ENCODE measurements at places on chromosomes 7 and 10. TPM values are rescaled to one million over a fixed set of nuclear protein-coding genes. Genes with fewer than 3 reads are reported as not detected.

- no peak for DNase-seq
These were observed 23.2 kb downstream of the SLC35G1 start for GRCh38 chr10:93917064-93917391.

Gene EVX1
- total RNA-seq, result not detected

- DNase-seq, result no peak
These were observed 72.5 kb upstream of the EGFR start for GRCh38 chr7:54946271-54946670.

DNA sequence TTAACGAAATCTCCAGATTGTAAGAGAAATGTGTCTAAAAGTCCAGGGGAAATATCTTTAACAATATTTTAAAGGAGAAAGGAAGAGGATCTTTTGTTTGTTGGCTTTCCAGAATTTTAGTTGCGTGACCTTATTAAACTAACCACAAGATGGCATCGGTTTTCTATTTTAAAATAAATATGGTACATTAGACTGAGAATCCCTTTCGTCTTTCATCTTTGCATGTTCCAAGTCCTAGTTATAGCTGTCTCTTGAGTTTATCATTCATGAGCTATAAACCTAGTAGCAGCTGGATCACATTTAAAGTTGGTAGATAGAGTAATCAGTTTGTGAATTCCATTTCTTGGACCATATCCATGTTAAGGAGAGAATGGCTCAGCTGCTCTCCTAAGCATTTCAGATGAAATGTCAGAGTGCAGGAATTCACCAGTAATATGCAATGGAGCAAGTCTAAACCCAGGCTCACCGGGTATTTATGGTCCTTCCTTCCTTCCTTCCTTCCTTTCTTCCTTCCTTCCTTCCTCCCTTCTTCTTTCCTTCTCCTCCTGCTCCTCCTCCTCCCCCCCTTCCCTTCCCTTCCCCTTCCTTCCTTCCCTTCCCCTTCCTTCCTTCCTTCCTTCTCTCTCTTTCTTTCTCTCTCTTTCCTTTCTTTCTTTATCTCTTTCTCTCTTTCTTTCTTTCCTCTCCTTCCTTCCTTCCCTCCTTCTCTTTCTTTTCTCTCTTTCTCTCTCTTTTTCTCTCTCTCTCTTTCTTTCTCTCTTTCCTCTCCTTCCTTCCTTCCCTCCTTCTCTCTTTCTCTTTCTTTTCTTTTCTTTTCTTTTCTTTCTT is 57.8 kb upstream of the RAB18 start:
- DNase-seq, result peak; percentile 63

Gene AMZ1
- 12.1 TPM for total RNA-seq

- no peak for DNase-seq
These were observed 1077.1 kb upstream of the C7orf33 start for GRCh38 chr7:147513451-147513850.

DNA sequence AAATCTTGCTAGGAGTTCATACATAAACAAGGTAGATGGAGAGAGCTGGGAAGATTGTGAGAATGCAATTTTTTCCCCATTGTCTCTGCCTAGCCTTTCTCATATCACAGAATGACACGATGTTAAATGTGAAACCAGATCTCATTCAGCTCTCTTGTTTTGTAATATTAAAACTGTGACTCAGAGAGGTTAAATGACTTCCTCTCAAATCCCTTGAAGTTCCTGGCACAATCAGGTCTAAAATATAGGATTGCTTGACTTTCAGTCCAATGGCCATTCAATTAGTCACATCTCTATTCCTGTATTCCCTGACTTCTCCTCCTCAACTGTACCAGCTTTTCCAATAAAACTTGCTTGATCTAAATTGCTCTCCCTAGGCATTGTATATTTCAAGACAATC is 3.1 kb downstream of the ANKRD22 start:
- peak; percentile 62 for DNase-seq

GRCh38 chr7:45596665-45597095 is 22.5 kb downstream of the ADCY1 start:
- no peak for DNase-seq

DNA sequence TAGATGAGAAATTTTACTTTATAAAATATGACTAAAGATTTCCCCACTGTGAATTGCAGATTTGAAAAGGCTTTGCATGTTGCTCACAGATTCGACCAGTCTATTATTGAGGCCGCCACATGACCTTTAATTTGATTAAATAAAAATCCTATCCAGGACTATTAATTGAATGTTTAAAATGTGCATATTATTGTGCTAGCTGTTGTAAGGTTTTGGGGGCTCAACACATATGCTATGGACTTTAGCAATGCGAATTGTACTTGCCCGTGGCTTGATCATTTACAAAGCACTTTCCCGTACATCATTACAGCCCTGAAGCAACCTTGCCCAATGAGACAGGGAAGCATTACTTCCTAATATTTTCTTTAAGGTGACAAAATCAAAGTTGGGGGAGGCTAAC is 243.0 kb downstream of the ACTR3B start:
- no peak for DNase-seq

- no peak for DNase-seq
These were observed 30.9 kb downstream of the RHOBTB1 start for GRCh38 chr10:60913071-60913470.

DNA sequence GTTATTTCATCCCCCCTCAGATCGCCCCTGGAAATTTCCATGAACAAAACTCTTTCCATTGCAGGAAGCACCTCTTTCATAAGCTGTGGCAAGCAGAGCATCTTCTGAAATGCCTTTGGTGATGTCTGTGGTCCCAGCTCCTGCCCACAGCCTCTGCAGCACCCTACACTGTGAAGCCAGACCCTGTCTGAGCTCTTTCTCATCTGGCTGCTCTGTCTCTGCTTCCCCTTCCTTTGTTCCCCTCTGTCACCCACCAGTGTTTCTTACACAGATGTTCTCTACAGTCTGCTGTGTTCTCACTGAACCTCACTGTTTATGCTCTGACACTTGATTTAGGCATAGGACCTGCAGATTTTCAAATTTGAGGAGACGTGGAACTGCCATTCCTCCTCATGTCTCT is 1.9 kb upstream of the TAS2R39 start:
- no peak for DNase-seq

GRCh38 chr10:17237915-17238444 is 9.9 kb downstream of the VIM start:
- peak; percentile 63 for DNase-seq

GRCh38 chr7:33698692-33699128 is 206.6 kb upstream of the BMPER start:
- no peak for DNase-seq

- no peak for DNase-seq
These were observed 68.4 kb upstream of the PALS2 start for GRCh38 chr7:24504836-24505235.

Gene SUN3
- 1.1 TPM for total RNA-seq

DNA sequence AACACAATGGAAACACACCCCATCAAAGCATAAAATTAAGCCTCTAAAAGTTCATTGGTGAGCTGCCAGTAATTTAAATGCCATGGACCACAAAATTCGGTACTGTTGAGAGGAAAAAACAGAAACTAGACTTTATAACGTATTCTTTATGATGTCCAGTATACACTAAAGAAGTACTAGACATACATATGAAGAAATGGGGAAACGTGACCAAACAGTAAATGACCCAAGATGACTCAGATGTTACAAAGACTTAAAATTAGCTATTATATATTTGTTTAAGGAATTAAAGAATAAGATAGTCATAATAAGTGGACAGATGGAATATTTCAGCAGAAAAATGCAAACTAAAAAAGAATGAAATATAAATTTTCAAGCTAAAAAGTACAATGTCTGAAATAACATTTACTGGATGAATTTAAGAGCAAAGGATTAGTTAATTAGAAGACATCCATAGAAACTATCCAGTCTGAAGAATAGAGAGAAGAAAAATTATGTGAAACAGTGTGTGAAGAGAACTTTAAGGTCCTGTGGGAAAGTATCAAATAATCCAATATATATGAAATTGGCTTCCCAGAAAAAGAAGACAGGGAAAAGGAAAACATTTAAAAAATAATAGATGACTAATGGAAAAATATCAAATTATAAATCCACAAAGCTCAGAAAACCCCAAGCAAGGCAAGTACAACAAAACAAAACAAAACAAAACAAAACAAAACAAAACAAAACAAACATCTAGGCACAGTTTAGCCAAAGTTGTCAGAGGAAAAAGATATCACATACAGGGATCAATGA is 69.4 kb downstream of the SAMD9 start:
- DNase-seq, result peak; percentile 51

DNA sequence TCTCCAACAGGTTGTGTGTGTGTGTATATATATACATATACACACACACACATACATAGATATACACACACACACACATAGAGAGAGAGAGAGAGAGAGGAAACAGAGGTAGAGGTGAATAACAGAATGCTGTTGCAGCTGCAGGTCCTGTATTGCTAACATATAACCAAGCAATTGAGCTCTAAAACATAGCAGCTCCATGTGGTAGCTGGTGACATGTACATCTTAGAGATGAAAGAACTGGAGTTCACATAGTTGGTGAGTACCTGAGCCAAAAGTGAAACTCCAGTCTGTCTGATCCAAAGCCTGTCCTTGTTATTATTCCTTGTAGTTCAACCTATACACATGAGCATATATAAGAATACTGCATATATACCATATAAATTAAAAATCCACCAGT is 152.9 kb upstream of the CSTF2T start:
- DNase-seq, result no peak

Gene WNT8B
- not detected for total RNA-seq

GRCh38 chr7:151117565-151117964 is 31.3 kb downstream of the AGAP3 start:
- DNase-seq, result no peak

- no peak for DNase-seq
These were observed 503.0 kb upstream of the FOXK1 start for GRCh38 chr7:4178916-4179687.

DNA sequence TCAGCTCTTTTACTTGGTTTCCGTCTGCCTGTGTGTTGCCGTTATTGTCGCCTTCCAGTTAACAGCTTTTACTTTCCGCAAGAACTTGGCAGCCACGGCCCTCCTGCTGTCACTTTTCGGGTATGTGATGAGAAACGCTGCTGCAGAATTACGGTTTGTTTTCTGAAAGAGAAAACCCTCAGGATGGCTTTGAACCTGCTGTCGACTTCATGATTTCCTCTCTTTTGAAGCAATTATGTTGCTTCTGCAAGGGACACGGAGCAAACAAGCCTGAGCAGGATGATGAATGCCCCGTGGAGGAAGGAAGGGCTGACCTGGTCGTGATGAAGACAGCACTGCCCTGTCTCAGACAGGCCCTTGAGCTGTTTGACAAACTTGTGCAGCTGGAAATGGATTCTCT is 339.8 kb downstream of the ABCA13 start:
- DNase-seq, result no peak

DNA sequence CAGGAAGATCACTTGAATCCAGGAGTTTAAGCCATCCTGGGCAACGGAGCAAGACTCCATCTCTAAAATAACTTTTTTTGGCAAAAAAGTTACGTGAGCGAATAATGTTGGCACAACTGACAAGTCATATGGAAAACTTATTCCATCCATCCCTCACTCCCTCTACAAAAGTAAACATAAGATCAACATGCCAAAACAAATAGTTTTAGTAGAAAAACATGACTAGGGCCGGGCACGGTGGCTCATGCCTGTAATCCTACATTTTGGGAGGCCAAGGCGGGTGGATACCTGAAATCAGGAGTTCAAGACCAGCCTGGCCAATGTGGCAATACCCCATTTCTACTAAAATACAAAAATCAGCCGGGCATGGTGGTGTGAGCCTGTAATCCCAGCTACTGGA is 25.6 kb downstream of the SLC25A16 start:
- no peak for DNase-seq

DNA sequence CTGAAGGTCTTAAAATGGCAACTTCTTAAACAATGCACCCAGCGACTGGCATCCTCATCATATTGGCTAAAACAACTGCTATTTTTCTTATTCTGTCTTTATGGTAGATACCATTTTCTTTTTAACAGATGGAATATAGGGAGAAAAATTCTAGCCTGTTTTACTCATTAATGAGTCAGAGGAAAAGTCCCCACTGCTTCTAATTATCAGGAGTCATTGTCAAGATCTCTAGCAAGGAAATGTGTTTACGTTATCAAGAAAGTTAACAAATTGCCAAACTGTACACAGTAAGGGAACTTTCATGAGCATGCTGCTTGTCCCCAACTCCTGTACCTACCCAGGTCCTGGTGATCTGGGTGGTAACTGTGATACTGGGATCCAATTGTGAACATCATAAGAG is 117.7 kb upstream of the KIAA1217 start:
- DNase-seq, result no peak

Gene SPOCK2
- total RNA-seq, result not detected

DNA sequence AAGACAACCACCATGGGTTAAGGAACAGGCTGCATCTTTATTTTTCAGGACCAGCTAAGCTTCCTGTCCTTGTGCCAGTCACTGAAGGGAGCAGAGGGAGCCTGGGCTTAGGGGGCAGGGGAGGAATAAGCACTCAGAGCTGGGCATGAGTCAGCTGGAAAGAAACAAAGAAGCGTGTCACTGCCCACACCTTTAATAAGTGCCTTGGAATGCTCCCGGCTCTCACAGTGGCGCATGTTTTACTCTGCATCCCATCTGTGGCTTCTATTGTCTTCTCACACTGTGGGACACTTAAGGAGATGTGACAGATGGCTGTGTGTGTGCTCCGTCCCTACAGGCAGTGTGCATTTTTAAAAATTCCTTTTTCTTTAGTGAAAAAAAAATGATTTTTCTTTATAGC is 71.7 kb downstream of the MTURN start:
- peak; percentile 30 for DNase-seq

Gene EIF3B
- 182 TPM for total RNA-seq

DNA sequence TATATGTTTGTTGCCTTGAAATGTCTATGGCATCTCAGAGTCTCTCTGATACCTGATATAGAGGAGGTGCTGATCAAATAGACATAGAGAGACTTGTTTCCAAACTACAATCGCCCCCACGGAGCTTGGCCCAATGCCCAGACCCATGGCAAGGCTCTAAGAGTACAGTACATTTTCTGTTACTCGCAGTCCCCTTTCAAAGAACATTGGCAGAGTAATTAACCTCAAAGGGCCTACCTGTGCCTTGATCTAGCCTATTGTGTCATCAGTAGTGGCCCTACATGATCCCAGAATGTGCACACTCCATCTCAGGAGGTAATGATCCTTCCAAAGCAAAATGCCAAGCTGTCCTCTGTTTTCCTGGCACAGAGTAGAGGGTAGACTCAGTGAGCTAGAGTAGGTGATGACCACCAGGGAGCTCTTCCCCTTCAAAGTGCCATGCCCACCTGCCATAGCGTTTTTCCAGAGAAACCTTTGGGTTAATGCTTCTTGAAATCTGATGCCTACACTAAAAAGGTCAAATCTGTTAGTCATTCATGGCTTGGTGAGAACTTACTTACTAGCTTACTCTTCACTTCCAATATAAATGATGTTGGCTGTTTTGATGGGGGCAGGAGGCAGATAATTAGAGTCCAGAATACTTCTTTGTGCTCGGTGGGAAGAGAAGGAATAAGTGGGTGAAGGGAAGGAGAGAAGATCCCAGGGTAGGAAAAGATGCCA is 41.2 kb upstream of the ACSL5 start:
- DNase-seq, result no peak
